ENCODE measurements at places on chromosomes 1 and 21.

GRCh38 chr1:155070721-155071569, 7.4 kb downstream of the EFNA4 start:
- peak; percentile 72 for DNase-seq

- DNase-seq, result no peak
Observed at GRCh38 chr1:33473900-33474299, 1.5 kb downstream of the ZSCAN20 start.

- DNase-seq, result no peak
Observed at GRCh38 chr1:189424746-189425331, 1052.8 kb downstream of the BRINP3 start.

DNA sequence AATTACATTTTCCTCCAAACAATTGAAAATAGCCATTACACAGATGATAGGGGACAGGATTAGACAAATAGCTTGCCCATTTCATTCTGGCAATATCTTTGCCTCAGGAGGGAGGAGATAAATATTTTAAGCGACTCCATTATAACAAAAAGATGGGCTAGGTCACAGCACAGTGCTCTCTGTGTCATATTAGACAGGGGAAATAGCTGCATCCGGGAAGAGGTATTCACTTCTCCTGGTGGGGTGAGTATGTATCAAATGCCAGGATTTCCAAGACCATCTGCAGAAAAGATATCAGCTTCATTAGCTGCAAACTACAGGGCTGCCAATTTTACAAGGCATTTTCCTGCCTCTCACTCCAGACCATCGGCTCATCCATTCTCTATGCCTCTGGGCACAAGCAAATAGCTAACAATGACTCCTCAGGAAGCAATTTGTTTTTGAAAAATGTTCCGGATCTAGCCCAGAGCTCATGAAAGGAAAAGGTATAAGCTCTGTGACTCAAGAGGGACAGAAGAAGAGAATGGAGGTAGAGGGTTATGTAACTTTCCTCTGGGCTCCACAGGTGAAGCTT, 41.9 kb upstream of the ANGPTL7 start:
- DNase-seq, result no peak

GRCh38 chr1:193355178-193355577, 168.8 kb upstream of the B3GALT2 start:
- peak; percentile 81 for DNase-seq

- no peak for DNase-seq
Observed at GRCh38 chr1:52168373-52169080, 26.6 kb downstream of the ZFYVE9 start.

GRCh38 chr1:147626739-147627138, 43.6 kb downstream of the ACP6 start:
- DNase-seq, result no peak

DNA sequence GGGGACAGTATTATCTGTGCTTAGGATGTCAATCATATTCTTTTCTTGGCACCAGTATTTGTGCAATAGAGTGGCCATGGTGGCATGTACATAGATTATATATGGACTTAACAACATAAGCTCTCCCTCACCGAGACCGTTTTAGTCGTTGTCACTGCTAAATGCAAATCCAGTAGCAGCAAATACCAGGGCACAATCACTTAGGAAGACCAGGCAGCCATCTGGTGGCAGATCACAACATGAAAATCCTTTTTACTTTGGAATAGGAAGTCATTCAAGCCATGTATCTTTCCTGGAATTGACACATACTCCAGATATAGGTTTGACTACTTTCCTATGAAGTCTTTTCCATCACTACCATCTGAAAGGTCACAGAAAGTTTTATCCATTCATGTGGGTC, 53.2 kb upstream of the C1orf87 start:
- DNase-seq, result no peak

- DNase-seq, result no peak
Observed at GRCh38 chr1:192940658-192941057, 118.5 kb downstream of the UCHL5 start.

GRCh38 chr21:42561762-42562650, 48.4 kb downstream of the SLC37A1 start:
- DNase-seq, result peak; percentile 36

DNA sequence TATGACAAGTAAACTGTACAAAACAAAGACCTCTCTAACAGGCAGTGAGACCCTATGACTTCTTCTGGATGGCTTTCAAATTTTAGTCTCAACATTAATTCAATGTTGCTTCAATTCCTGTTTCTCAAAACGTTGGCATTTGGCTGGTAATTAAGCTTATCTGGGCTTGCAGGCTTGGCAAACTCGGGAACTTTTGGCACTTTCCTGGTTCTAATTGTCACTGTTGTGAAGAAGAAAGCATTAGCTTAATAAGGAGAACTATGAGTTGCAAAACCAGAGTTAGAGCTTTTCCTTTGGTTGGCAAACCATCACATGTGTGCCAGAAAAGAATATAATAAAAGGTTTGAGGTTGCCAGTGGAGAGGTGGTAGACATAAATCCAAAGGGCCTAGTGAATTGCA, 698.3 kb downstream of the LRRIQ3 start:
- no peak for DNase-seq

DNA sequence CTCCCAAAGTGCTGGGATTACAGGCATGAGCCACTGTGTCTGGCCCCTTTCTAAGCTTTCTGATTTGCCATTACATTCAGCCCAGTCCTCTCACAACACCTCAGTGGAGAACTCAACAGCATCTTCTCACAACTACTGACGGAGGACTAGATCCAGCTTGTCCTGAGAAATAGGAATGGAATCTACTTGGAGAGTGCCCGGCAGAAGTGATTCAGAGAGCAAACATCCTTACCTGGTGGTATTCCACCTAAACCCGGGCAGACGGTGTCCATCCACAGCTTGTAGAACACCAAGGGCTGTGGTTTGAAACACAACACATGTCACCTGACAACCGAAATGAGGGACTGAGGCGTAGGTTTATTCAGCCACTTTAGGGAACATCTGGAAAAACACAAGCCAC, 28.8 kb upstream of the CCSAP start:
- no peak for DNase-seq

DNA sequence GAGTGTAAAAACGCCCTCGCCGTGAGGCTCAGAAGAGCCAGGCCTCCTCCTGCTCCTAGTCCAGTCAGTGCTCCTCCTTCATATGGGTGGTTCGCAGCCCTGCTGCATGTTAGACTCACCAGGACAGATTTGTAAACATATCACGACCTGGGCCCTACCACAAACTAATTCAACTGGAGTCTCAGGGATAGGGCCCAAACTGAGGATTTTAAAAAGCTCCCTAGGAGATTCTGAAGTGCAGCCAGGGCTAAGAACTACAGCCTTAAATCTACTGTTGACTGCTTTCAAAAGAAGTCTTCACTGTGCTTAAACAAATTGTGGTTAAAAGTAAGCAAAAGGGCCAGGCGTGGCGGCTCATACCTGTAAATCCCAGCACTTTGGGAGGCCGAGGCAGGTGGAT, 57.0 kb downstream of the CAMTA1 start:
- no peak for DNase-seq

DNA sequence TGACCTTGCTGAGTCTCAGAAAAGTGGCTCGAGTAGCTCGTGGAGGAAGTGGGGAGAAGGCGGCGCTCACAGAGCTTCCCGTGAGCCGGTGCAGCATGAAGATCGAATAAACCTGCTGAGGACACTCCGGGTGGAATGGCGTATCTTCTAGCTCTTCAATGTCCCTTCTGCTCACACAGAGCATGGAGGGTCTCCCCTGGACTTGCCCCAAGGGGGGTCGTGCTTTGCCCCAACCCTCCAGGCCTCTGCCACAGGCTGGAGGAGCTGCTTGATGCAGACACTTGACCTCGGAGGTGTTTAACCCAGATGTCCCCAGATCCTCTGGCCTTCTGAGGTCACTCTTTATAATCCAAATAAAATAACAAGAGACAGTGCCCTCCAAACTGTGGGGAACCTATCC, 2.2 kb upstream of the KRTAP10-12 start:
- no peak for DNase-seq

- DNase-seq, result no peak
Observed at GRCh38 chr1:97091263-97091662, 369.7 kb downstream of the PTBP2 start.

- DNase-seq, result no peak
Observed at GRCh38 chr1:183193963-183194525, 8.0 kb downstream of the LAMC2 start.

GRCh38 chr1:210898473-210898872, 235.5 kb downstream of the KCNH1 start:
- no peak for DNase-seq

DNA sequence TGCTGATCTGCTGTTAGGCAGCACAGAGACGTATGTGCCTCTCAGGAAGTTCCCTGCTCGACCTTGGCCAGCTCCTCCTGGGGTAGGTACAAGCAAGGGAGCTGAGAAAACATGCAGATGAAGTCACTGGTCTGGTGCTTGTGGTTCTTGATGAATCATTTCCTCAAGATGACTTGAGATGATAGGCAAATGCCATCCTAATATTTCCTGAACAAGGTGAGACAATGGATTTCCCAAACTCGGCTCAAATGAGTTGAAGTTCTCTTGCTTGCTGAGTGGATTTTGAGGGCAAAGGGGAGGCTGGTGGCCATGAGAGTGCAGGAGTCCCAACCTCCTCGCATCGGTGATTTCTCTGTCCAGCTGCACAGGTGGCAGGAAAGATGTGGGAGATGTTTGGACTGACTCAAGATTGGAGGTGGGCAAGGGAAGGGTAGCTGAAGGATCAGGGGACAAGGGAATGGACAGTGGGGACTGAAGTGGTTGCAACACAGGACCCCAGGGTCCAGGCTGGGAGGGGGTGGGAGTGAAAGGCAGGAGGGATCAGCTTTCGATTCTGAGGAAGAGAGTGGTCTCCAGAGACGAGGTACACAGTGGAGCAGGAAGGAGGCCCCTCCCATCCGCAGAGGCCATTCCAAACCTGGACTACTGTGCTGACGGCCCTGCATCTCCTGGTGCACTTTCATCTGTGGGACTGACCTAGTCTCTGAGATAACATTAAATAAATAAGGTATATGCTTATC, 63.9 kb downstream of the CAPN2 start:
- no peak for DNase-seq

DNA sequence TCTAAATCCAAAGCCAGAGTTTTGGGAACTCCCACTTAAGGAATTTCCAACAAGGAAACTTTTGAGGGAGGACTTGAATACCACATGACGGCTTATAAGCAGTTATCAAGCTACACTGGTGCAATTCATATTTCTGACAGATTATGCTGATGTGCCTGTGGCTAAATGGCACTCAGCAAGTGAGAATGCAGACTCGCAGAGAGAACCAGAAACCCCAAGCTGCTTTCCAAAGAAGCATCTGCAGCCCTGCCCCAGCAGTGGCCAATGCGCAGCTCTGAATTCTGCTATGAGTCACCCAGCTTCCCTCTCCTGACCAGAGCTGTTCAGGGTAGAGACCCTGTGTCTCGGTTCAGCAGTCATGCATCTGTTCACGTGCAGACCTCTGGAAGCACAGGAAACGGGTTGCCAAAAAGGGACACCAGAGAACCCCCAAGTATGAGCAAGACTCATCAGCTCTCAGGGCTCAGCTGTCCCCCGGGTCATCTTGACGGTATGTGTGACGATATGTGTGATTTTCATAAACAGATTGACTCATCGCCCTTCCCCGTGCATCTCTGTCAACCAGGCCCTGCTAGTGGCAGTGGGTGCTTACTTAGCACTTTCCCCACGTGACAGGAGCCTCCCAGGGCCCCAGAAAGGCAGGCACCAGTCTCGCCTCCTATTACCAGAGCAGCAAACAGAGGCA, 76.3 kb downstream of the ITPKB start:
- DNase-seq, result no peak

DNA sequence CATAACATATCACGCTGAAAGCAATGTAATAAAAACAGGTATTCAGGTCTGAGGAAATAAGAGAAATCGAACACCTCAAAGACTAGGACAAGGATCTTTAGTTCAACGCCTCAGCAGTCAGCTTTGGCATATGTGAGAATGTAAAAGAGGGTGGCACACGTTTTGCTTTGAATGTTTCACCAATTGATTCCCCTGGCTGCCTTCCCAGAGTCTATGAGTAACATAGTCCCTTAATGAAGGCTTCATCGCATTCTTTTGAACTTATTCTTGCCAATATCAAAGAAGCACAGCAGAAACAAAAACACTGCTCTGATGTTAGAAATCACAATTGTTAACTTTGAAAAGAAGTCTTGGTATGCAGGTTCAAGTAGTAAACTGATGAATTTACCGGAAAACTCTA, 764.8 kb downstream of the ADGRL2 start:
- no peak for DNase-seq

DNA sequence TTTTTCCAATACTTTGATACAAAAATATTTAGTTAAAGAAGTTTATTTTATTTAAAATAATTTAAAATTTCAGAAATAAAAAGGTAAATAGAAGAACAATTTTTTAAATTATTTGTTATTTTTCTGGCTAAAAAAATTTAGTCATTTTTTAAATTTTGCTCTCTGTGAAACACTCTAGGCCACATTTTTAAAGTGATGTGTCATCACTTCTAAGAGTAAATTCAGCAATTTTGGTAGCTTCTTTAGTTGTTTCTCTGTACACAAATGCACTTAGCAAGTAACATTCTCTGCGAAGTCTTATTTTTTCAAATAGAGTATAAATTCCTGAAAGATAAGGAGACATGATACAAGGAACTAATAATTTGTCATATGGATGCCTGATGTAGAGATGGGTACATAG, 760.0 kb upstream of the PRMT6 start:
- no peak for DNase-seq

- no peak for DNase-seq
Observed at GRCh38 chr1:21933397-21934248, 3.5 kb downstream of the HSPG2 start.

DNA sequence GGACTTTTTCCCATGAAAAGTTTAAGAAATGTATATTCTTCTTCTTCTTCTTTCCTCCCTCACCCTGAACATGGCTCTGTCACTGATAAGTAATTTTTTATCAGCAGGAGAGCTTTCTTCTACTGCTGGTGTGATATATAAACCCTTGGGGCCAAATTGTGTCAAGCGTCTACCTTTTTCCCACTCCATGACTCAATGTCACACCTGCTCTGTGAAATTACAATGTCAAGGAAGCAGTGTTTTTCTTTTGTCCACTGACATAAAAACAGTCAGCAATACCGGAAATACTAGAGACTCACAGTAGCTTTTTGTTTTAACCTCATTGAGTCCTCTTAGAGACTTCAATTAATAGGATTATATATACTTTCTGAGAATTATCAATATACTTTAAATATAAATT, 416.2 kb upstream of the ADGRL4 start:
- no peak for DNase-seq

DNA sequence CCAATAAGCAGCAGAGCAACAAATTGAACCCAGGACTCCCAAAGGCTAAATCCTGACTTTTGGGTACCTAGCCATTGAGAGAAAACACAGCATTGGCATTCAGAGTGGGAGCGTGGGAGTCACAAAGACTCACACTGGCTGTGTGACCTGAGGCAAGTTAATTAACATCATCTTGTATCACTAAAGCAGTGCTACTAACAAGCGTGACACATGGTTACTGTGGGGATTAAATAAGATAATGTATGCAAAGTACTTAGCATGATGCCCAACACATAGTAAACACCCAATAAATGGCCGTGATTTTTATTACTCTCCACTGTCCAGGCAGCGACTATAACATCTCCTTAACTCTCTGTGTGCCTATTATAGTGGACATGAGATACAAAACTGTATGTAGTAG, 73.3 kb downstream of the CD34 start:
- DNase-seq, result no peak

GRCh38 chr1:221801773-221802516, 60.1 kb upstream of the DUSP10 start:
- DNase-seq, result no peak

All from HepG2 (cell line).